ENCODE measurements at places on chromosomes 7 and 10.

DNA sequence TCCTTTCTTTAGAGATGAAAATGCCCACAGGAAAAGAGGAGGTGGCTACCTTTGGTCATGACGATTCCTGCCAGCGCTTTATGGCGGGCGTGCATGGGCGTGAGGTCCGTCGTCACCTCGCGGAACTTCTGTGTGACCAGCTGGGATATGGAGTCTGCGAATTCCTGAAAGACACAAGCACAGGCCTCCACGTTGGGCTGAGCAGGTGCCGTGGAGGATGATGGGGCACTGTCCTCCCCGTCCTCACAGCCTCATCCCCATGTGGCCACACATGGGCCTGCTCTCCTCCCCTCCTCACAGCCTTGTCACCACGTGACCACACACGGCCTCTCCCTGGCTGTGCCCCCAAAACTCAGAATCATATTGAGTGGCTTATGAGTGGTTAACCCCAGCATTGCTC is 214.7 kb downstream of the WDR37 start:
- no peak for DNase-seq

- no peak for DNase-seq
Observed at GRCh38 chr10:128575761-128576160, 449.5 kb upstream of the MKI67 start.

DNA sequence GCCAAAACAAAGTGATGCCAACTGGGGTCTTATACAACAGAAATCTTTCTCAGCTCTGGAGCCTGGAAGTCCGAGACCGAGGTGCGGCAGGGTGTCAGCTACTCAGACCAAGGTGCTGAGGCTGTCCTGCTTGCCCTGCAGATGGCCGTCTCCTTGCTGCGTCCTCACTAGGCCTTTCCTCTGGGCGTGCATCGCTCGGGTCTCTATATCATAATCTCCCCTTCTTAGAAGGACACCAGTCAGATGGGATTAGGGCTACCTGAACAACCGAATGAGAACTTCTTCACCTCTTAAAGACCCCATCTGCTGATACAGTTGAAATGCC is 244.7 kb downstream of the EBF3 start:
- DNase-seq, result no peak

DNA sequence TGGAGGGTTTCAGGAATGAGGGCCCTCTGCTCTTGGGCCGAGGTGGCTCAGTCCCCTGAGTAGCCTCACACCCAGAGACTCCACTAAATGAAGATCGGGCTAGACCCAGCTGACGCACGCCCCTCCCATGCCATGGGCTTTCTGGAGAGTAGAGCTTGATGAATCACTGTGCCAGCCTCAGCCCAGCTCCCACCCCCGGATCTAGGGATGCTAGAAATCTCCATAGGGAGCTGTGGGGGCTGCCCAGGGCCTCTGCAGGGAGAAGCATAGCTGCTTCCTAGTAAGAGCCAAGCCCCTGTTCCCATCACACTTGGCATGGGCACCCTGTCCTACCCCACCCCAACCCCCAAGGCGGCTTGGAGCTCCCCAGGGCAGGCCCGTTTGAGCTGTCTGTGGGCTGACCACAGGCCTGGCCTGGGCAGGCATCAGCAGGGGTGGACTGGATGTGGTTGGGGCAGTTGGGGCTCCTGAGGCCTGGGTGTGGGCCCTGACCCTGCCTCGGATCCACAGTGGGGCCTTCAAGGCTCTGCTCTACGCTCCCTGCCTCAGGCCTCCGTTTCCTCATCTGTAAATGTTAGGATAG is 121.2 kb downstream of the ZMIZ1 start:
- no peak for DNase-seq

GRCh38 chr10:132610071-132610701 is 72.6 kb downstream of the INPP5A start:
- DNase-seq, result no peak

Data from CD4-positive, alpha-beta T cell treated with Interleukin-17A for 1 hour (primary cell).